ENCODE measurements at places on chromosomes 7 and 10.

GRCh38 chr7:46202379-46202778, 281.3 kb upstream of the IGFBP3 start:
- no peak for DNase-seq

DNA sequence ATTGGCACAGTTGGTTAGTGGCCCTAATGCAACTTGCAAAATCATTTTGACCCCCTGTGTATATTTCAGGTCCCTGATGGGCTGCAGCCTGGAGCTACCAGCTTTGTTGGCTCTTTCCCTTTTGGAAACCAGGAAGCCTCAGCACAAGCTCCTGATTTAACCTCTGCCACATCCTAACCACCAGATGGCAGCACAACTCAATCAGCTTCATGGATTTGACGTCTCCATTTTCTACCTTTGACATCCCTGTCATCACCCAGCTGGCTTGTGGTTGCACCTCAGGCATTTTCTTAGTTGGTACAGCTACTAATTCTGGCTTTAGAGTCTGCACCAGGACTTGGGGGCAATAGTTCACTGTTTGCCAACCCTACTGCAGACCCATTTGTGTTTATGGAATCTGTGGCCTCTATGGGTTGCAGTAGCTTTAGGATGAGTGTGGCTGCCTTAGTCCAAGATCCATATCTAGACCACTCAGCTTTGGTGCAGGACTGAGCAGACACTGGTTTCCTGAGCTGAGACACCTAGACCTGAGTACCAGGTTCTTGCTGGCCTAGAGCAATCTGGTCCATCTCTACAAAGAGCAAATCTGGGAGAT, 456.2 kb downstream of the REEP3 start:
- DNase-seq, result peak; percentile 61

DNA sequence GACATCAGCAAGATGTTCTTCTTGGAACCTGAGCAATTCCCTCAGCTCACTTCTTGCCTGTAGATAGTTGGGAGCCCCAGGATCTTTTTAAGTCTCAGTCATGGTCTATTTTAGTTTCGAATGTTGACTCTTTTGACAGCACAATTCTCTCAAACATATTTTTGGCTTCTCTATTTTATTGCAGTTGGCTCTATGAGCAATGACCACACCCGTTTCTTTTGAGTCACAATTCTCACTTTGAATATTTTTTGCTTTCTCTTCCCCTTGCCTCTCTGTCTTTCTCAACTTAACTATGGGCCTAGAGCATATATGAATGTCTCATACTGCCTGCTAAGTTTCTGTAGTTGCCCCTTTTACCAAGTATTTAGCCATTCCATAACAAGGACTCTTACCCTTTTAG, 222.8 kb downstream of the PTN start:
- no peak for DNase-seq

DNA sequence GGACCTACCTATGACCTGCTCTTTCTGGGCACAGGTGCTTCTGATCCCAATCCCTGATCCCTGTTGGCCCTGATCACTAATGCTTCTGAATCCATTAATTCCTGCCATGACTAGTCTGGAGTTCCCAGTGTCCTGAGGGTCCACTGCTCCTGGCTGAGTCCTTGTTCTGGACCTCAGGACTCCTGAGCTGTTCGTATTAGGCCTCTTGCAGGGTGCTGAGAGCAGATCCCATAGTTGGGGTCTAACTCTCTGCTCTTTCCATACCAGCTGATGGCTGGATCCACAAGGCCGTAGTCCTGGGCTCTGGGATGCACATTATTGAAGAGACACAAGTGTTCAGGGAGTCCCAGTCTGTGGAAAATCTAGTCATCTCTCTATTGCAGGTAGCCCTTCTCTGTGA, 7.0 kb downstream of the MRPL43 start:
- DNase-seq, result no peak

DNA sequence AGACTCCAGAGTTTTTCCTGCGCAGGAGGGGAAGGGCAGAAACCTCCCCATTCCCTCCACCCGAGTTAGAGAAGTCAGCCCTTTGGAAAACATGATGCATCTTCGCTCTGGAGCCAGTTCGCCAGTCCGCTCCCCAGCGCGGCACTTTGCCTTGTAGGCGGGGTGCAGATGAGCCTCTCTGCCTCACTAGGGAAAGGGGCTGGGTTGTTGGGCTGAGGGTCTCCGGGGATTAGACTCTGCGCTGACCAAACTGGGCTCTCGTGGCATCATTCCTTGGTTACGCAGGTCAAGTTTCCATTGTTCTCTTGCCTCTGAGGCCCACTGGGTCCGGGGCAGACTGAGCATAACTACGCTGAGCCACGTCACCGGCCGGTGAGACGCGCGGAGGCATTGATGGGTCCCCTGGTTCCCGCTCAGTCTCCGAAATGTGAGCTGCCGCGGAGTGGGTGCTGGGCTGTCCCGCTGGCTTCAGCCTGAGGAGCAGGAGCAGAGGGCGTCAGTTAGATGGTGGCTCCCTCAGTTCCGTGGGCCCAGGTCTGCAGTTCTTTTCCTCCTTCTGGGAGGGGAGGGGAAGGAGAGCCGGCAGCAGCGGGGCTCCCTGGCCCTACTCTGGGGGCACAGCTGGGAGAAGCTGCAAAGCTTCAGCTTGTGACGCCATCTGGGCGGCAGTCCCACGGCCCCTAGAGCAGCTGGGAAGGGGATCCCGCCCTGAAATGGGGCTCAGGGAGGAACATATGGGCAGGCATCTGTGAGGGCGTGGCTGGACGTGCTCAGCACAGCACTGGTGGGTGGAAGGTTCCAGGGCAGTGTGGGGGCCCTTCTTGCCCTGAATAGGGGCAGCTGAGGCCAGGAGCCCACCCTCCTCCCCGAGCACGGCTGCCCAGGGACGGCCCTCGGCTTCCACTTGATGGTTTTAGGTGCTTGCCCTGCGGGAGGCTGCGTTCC, 121.3 kb upstream of the BTBD16 start:
- DNase-seq, result peak; percentile 84

DNA sequence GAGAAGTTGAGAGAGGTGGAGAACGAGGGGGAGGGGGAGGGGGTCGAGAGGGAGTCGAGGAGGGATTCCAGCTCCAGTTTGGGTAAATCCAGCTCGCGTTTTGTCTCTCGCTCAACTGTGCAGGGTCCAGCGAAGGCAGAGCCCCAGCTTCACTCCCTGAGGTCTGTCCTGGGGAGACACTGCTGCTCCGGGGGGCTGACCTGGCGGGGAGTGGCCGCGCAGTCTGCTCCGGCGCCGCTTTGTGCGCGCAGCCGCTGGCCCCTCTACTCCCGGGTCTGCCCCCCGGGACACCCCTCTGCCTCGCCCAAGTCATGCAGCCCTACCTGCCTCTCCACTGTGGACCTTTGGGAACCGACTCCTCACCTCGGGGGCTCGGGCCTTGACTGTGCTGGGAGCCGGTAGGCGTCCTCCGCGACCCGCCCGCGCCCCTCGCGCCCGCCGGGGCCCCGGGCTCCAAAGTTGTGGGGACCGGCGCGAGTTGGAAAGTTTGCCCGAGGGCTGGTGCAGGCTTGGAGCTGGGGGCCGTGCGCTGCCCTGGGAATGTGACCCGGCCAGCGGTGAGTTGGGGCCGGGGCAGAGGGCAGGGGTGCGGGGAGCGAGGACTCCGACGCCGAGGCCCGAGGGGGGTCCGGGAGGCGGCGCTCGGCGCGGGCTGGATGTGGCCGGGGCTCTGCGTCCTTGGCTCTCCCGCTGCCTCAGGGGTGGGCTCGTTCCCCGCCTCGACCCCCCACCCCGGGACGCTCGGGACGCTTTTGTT, at the start of gene TET1:
TET1 (plus strand) TSS at position 152 of the 757 bp plus-strand sequence. CDS start 12,002 bp downstream, outside the sequence.
- peak; percentile 84 for DNase-seq

GRCh38 chr7:98282703-98283102, 1.2 kb downstream of the BRI3 start:
- no peak for DNase-seq

DNA sequence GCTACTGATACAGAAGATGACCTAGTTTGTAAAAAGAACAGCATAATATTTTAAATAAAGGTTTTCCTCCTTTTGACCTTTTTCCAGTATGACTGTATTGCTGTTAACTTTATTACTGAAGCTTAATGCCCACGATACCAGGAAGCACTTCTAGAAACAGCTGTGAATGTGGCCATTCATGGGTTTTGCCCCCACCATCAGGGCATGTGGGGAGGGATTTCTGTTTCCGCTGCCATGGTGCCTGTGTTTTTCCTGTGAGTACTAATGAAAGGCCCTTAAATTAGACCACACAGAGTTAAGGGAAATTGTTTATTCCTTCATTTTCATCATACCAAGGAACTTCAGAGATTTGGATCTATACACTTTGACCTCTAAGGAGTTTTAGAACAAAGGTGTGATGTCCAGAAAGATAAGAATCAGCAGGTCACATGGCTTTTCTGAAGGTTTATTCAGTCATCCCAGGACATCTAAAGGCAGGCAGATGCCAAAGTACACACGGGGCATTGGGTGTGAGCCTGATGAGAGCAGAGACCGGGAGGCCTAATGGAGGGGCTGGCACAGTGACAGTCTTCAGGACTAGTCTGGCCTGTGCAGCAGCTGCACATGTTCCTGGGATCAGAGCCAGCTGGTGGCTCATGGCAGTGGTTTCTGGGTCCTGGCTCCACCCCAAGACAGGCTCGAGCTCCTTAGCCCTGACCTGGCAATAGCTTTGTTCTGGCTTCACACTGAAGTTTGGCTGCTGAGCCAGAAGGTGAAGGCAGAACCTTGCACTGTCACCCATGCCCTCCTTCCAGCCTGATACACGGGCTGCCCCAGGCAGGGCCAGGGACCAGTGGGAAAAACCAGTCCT, 190.9 kb downstream of the REEP3 start:
- peak; percentile 48 for DNase-seq

- no peak for DNase-seq
These were observed 4.2 kb downstream of the BNIP3 start for GRCh38 chr10:131977323-131978096.

Measured in WERI-Rb-1 (cell line).